ENCODE measurements at places on chromosomes 3 and 15.

GRCh38 chr3:133371181-133371580, 28.7 kb upstream of the BFSP2 start:
- no peak for DNase-seq

DNA sequence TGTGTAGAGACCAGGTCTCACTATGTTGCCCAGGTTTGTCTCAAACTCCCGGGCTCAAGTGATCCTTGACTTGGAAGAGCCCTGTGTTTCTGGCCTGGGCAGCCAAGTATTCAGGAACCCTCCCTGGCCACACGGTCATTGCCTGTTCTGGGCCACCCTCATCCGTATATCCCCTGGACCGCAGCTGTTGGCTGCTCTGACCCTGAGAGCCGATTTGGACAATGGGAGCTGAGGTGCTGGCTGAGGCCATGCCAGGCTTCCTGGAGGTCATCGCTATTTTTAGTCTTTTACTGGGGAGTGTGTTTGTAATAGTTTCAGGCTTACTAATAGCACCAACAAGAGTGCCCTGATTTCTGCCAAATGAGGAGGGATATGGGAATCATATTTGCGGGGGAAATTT, 60.7 kb downstream of the ADAMTS7 start:
- DNase-seq: no peak

- no peak for DNase-seq
These were observed 309.7 kb downstream of the LSAMP start for GRCh38 chr3:116135457-116136085.

DNA sequence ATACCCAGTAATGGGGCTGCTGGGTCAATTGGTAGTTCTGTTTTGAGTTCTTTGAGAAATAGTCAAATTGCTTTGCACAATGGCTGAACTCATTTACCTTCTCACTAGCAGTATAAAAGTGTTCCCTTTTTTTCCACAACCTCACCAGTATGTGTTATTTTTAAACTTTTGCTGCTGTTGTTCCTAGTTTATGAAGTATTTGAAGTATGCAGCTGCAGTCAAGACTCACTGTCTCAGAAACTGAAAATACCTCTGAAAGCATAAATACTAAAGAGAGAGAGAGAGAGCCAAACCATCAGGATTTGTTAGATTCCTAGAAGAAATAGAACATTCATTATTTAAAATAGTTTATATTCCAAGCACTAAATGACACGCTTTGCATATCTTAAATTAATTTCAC, 764.2 kb downstream of the NTRK3 start:
- DNase-seq: no peak

GRCh38 chr3:118736107-118736506, 298.5 kb downstream of the IGSF11 start:
- DNase-seq: no peak

DNA sequence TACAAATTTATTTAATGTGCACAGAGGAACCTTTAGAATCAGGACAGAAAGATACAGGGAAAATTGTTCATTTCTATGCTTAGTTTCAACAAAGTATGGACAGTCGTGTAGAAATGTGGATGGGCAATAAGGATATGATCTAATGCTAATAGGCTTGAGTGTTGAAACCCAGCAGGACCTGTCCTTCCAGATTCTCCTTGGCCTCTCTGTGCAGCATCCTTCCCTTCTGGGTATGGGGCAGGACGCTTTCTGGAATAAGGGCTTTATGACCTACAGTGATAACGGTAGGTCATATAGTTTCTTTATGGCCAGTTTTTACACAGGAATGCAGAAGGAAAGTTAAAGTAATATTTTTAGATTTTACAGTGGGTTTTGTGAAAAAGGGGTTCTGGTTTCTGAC, 698.1 kb downstream of the SI start:
- DNase-seq: no peak

- DNase-seq: no peak
These were observed 44.8 kb downstream of the CEMIP start for GRCh38 chr15:80823995-80824394.

DNA sequence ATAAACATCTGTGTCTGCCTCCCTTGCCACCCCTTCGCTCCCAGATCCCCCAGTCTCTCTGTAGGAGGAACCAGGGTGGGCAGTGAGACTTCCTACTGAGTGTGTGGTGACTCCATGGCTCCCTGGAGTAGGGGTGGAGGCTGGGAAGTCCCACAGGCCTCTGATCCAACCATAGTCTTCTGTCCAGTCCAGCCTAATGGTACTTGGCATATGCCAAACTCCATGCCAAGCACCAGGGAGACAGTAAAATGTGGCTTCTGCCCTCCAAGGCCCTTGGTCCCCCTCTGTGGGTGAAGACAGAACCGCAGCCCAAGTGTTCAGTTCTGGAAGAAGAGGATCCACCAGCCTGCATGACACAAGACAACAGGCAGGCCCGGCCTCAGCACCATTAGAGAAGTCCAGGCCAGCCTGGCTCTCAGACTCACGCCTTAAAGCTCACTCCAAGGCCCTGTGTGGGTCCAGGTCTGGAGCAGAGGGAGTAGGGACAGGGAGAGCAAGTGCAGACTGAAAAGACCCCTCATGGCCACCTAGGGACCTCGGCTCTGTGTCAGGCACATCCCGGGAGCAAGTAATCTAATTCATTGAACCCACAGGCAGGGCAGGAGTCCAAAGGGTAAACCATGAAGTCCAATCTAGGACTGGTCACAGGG, 112.7 kb downstream of the ETFA start:
- DNase-seq: no peak

Data from stimulated activated CD4-positive, alpha-beta T cell treated with anti-CD3 and anti-CD28 coated beads, Interleukin-4, amount 100 ng/mL, for 1 hour (primary cell).